GM12878 (cell line): ENCODE measurements at places on chromosomes 7 and 10. TPM values are rescaled to one million over a fixed set of nuclear protein-coding genes. Genes with fewer than 3 reads are reported as not detected.
A peak's percentile ranks its signal among the peaks of the same experiment; 100 is the strongest.

Gene FAM221A
- total RNA-seq: 7.3 and 7.5 TPM in 2 replicates

Gene UFSP1
- total RNA-seq: 4.7 and 5.6 TPM in 2 replicates

DNA sequence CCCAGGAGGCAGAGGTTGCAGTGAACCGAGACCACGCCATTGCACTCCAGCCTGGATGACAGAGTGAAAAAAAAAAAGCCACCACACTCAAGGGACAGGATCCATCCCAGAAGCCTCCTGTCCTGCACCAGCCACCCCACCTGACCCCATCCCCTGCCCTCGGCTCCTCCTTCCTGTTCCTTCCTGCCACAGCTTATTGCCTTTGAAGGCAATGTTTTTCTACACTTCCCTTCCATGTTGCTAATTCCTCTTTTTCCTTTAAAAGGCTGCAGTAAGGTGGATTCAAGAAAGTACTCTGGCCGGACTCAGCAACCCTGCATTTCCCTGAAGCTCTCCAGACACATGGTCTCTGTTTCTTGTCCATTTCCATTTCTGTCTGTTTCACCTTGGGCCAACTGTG, 80.9 kb downstream of the FAM171A1 start:
- no peak overlapping the region for H3K4me3 ChIP-seq
- no peak for DNase-seq
- H3K27me3 ChIP-seq: no peaks in the 10 kb centered on the region; the same call in 1 of the 2 replicates
- H3K27ac ChIP-seq: no peak overlapping the region
- H3K4me1 ChIP-seq: no peaks in the 10 kb centered on the region
- no peaks in the 10 kb centered on the region for H3K36me3 ChIP-seq

DNA sequence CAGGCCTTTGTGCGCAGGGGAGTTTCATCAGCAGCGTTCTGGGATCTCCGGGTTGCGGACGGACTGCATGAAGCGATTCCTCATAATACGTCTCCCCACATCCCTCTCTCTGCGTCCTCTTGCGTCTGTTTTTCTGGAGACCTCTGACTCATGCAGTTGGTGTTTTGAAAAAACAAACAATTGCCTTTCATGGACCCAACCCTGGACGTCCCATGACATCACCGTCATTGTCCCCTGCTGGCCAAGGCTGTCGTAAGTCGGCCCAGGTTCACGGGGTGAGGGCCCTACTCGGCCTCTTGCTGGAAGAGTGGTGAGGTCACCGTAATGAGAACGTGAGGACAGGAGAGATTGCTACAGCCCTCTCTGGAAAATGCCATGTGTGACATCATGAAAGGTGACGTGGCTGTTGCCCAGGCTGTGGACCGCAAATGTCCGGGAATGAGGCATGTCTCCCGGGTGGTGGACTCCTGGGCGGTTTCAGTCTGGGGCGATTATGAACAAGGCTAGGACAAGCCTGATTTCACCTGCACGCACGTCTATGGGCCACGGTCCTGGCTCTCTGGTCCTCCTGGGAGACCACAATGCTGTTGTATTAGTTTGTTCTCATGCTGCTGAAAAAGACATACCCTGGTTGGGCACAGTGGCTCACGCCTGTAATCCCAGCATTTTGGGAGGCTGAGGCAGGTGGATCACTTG, 9.8 kb upstream of the MAFK start:
- no peaks in the 10 kb centered on the region for H3K4me1 ChIP-seq
- H3K27ac ChIP-seq: no peak overlapping the region
- no peak overlapping the region for H3K4me3 ChIP-seq
- no peaks in the 10 kb centered on the region for H3K27me3 ChIP-seq

DNA sequence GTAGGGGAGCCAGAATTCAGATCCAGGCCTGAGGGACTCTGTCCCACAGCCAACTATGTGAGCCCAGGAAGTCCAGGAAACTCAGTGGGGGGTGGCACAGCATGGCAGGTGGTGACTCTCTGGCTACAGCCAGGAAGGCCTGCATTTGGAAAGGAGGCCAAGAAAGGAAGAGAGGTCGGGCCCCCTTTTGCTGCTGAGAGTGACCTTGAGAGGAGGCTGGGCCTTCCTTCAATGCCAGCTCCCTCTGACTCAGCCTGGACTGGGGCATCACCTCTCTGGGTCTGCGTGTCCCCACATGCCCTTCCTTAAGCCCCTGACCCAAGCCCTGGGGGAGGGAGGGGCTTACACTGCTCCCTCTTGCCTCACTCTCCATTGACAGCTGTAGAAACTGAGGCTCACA, 6.4 kb upstream of the MYL10 start:
- H3K4me3 ChIP-seq: no peak overlapping the region
- no peaks in the 10 kb centered on the region; the same call in 1 of the 2 replicates for H3K27me3 ChIP-seq
- no peak overlapping the region for H3K27ac ChIP-seq
- H3K36me3 ChIP-seq: no peaks in the 10 kb centered on the region

DNA sequence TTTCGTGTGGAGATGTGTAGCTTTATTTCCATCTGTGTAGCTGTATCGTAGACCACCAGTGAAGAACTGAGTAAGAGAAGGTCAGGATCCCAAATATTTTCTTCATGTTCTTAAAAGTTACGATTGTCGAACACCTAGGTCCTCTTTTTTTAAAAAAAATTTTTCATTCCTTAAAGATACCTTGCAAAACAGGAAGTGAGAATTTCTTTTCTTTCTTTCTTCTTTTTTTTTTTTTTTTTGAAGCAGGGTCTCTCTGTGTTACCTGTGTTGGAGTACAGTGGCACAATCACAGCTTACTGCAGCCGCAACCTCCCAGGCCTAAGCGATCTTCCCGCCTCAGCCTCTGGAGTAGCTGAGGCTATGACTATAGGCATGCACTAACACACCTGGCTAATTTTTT, 60.8 kb downstream of the PHTF2 start:
- DNase-seq: no peak
- H3K4me1 ChIP-seq: peaks cover 20% of the 10 kb centered on the region
- peak overlapping the region; percentile 62; the same call in 1 of the 2 replicates for H3K27ac ChIP-seq
- H3K27me3 ChIP-seq: no peaks in the 10 kb centered on the region
- H3K4me3 ChIP-seq: no peak overlapping the region
- H3K36me3 ChIP-seq: peaks cover 4% of the 10 kb centered on the region; the same call in 1 of the 2 replicates

DNA sequence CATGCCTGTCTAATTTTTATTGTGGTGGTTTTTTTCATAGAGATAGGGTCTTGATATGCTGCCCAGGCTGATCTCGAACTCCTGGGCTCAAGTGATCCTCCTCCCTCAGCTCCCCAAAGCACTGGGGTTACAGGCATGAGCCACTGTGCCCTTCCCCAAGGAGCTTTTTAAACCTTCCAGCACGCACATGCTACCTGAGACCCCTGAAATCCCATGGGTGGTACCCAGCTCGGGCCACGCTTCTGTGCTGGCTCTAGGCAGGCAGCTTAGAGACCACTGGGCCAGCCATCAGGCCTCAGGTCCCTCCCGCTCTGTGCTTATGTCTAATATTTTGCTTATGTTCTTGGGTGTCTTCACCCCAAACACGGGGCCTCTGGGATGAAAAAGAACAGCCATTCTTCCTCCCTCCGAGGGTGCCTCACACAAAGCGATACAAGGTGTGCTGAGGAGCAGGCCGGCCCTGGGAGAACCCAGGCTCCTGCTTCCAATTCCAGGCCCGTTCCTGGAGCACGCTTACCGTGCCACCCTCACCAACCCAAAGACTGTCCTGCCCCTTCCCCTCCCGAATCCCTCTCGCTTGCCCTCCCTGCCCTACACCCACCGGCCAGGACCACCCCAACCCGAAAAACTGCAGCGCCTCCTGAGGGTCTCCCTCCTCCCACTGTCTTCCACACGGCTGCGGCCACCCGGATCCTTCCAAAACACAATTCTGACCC, 10.9 kb downstream of the SPOCK2 start:
- no peak overlapping the region for H3K27ac ChIP-seq
- no peak overlapping the region for H3K4me3 ChIP-seq
- no peak for DNase-seq
- H3K27me3 ChIP-seq: no peaks in the 10 kb centered on the region
- peaks cover 21% of the 10 kb centered on the region for H3K4me1 ChIP-seq

DNA sequence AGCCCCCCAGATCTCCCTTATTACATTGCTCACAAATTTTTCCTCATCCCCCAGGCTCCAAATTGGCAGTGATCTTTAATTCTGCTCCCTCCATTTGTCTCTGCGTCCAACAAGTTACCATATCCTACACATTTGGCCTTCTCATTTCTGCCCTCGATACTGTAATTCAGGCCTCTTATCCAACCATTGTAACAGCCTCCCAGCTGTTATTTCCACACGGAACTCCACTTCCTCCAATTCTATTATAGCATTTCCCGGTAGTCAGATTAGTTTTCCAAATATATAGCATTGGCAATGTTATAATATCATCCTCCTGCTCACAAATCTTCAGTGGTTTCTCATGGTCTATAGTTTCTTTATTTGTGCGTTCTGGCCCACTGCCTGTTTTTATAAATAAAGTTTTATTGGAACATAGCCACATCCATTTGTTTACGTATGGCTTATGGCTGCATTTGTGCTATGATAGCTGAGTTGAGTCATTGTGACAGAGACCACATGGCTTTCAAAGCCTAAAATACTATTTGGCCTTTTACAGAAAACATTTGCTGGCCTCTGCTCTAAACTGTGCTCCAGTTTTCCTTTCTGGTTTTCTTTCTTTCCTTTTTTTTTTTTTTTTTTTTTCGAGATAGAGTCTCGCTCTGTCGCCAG, 126.5 kb upstream of the ZNF438 start:
- H3K36me3 ChIP-seq: no peaks in the 10 kb centered on the region

- no peaks in the 10 kb centered on the region for H3K36me3 ChIP-seq
- H3K4me1 ChIP-seq: no peaks in the 10 kb centered on the region
- no peak overlapping the region for H3K27ac ChIP-seq
- no peak overlapping the region for H3K4me3 ChIP-seq
- no peak for DNase-seq
Observed at GRCh38 chr10:59577984-59578383, 131.7 kb downstream of the SLC16A9 start.

GRCh38 chr7:111486472-111487142, 75.7 kb downstream of the IMMP2L start:
- no peaks in the 10 kb centered on the region for H3K27me3 ChIP-seq
- H3K36me3 ChIP-seq: no peaks in the 10 kb centered on the region
- no peaks in the 10 kb centered on the region for H3K4me1 ChIP-seq
- H3K4me3 ChIP-seq: no peak overlapping the region
- peak; percentile 13 for DNase-seq
- no peak overlapping the region for H3K27ac ChIP-seq

DNA sequence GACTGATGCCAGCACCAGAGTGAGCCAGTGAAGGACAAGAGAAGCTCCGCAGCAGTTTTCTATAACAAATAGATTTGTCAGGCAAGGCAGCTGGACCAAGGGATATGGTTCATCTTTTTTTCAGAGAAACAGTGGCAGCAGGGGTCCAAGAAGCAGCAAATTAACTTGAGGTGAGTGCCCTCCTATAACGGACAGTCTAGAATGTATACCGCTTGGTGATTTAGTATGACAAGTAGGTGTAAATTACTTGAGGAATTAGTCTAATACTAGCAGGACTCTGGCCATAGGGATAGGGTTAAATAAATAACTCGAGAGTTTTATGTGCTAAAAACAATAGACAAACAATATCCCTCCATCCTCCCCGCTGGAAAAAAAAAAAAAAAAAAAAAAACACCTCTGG, 153.0 kb upstream of the WNT16 start:
- DNase-seq: no peak
- no peak overlapping the region for H3K27ac ChIP-seq
- no peak overlapping the region for H3K4me3 ChIP-seq
- no peaks in the 10 kb centered on the region for H3K27me3 ChIP-seq
- H3K36me3 ChIP-seq: no peaks in the 10 kb centered on the region

GRCh38 chr10:49734676-49735075, 27.4 kb downstream of the OGDHL start:
- H3K27ac ChIP-seq: no peak overlapping the region
- no peaks in the 10 kb centered on the region for H3K27me3 ChIP-seq
- no peak overlapping the region for H3K4me3 ChIP-seq
- no peaks in the 10 kb centered on the region for H3K36me3 ChIP-seq

GRCh38 chr7:102869195-102869594, 43.6 kb upstream of the LRRC17 start:
- H3K27ac ChIP-seq: no peak overlapping the region
- DNase-seq: no peak
- no peak overlapping the region for H3K4me3 ChIP-seq
- H3K4me1 ChIP-seq: no peaks in the 10 kb centered on the region

GRCh38 chr7:109772161-109772560, 1202.5 kb downstream of the DNAJB9 start:
- H3K4me1 ChIP-seq: no peaks in the 10 kb centered on the region
- H3K27me3 ChIP-seq: no peaks in the 10 kb centered on the region
- no peaks in the 10 kb centered on the region for H3K36me3 ChIP-seq

DNA sequence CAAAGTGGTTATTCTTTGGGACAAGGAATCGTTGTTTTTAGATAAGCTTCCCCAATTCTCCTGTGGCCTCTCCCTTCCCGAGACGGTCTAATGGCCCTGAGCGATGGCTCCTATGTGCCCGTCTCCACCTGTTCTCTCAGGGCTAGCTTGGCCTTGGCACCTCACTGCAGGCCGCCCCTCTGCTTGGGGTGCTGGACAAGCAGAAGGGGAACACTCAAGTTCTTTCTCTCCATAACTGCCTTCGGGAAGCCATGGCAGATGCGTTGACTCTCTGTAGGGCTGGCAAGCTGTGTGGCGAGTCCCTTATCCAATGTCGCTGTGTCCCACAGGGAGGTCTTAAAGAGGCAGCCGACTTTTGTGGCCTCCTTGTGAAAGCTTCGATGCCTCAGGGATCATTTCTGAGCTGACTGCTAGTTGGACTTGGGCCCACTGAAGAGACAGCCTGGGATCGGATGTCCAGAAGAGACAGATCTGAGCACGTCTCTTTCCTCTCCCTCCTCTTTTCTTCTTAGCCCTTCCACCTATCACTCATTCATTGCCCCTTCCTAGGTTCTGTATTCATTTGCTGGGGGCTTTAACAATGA, 70.8 kb downstream of the GRK5 start:
- no peaks in the 10 kb centered on the region for H3K36me3 ChIP-seq
- H3K27ac ChIP-seq: no peak overlapping the region
- peaks cover 10% of the 10 kb centered on the region for H3K4me1 ChIP-seq
- no peak overlapping the region for H3K4me3 ChIP-seq

DNA sequence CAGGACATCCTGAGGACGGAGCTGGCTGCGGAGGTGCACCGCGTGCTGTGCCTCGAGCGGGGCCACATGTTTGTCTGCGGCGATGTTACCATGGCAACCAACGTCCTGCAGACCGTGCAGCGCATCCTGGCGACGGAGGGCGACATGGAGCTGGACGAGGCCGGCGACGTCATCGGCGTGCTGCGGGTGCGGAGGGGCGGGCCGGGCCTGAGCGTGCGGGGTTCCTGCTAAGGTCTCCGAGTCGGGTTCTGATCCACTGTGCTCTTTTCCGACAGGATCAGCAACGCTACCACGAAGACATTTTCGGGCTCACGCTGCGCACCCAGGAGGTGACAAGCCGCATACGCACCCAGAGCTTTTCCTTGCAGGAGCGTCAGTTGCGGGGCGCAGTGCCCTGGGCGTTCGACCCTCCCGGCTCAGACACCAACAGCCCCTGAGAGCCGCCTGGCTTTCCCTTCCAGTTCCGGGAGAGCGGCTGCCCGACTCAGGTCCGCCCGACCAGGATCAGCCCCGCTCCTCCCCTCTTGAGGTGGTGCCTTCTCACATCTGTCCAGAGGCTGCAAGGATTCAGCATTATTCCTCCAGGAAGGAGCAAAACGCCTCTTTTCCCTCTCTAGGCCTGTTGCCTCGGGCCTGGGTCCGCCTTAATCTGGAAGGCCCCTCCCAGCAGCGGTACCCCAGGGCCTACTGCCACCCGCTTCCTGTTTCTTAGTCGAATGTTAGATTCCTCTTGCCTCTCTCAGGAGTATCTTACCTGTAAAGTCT, 10.4 kb downstream of the ATG9B start:
- H3K36me3 ChIP-seq: no peaks in the 10 kb centered on the region
- H3K27me3 ChIP-seq: peaks cover 2% of the 10 kb centered on the region; the same call in 1 of the 2 replicates
- H3K4me3 ChIP-seq: peak overlapping the region; percentile 31; the same call in 1 of the 2 replicates
- peaks cover 9% of the 10 kb centered on the region for H3K4me1 ChIP-seq
- no peak overlapping the region for H3K27ac ChIP-seq

- no peak overlapping the region for H3K27ac ChIP-seq
- H3K27me3 ChIP-seq: no peaks in the 10 kb centered on the region
- no peak overlapping the region for H3K4me3 ChIP-seq
Observed at GRCh38 chr7:28155964-28156363, 24.6 kb downstream of the JAZF1 start.
